ENCODE measurements at places on chromosomes 2 and 18.

DNA sequence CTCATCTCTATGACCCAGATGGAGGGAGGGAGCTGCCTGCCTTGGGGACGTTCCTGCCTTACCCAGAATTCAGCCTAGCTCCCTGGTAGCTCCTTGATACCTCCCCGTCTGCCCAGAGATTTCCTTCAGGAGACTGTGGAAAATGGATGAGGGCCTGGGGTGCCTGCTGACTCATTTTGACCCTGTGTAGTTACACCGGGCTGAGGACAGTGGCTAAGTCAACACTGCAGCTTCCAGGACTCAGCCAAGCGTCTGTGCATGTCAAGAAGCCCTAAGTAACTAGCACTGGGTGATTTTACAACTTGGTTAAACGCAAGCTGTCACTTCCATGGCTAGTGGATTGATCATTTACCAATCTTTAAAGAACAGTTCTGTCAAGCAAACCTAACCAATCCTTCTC, 23.3 kb upstream of the EPAS1 start:
- no peak for DNase-seq

- no peak for DNase-seq
These were observed 206.8 kb upstream of the FBXO11 start for GRCh38 chr2:48112911-48113680.

GRCh38 chr2:37583402-37583801, 88.0 kb downstream of the CDC42EP3 start:
- DNase-seq, result no peak

- DNase-seq, result no peak
These were observed 33.5 kb upstream of the EML4 start for GRCh38 chr2:42135381-42136312.

GRCh38 chr2:111896576-111896975, 1.8 kb upstream of the MERTK start:
- no peak for DNase-seq

DNA sequence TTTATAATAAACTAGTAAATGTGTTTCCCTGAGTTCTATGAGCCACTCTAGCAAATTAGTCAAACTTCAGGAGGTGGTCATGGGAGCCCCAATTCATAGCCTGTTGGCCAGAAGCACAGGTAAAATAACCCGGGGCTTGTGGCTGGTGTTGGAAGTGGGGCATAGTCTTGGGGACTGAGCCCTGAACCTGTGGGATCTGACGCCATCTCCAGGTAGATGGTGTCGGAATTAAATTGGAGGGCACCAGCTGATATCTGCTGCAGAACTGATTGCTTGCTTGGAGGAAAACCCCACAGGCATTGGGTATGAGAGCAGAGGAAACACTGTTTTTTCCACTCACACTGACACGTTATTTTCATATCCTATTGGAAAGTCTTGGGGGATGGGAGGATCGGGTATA, 14.1 kb downstream of the NMS start:
- DNase-seq, result no peak
